ENCODE measurements at places on chromosomes 2 and 18.

- DNase-seq, result no peak
Measured at GRCh38 chr2:234806818-234807217, 145.0 kb upstream of the SH3BP4 start.

- DNase-seq, result no peak
Measured at GRCh38 chr18:79069717-79070151, 540 bp downstream of the ATP9B start.

GRCh38 chr2:236853585-236854051 is 232.1 kb upstream of the COPS8 start:
- DNase-seq, result no peak

DNA sequence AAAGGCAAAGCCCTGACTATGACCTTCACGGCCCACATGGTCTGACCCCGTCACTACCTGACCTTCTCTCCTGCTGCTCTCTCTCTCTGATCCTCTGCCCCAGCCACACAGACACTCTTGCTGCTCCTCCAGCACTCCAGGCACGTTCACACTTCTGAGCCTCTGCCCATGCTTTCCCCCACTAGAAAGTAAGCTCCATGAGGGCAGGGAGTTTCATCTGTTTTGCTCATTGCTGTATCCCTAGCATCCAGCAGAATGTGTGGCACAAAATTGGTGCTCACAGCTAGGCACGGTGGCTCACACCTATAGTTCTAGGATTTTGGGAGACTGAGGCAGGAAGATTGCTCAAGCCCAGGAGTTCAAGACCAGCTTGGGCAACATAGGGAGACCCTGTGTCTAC is 52.5 kb upstream of the STPG4 start:
- DNase-seq, result no peak

- no peak for DNase-seq
Measured at GRCh38 chr2:61214171-61214570, 52.2 kb downstream of the C2orf74 start.

DNA sequence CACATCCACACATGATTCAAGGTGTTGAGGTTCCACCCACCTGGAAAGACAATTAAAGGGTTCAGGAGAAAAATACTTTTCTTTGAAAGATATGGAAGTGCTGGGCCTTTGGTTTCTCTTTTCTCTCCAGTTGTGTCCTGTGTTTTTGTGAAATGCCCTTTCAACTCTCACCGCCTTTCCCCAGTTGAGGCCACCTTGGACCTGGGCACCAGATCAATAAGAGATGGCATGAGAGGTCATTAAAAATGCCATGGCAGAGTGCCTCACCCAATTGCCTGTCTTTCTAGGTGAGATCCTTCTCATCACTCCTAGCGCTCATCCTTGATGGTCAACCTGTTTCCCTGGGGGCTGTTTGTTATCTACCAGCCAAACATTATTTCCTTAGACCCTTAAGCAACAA is 453.9 kb downstream of the TSN start:
- no peak for DNase-seq

- no peak for DNase-seq
Measured at GRCh38 chr2:173401716-173402326, 47.1 kb downstream of the CDCA7 start.

DNA sequence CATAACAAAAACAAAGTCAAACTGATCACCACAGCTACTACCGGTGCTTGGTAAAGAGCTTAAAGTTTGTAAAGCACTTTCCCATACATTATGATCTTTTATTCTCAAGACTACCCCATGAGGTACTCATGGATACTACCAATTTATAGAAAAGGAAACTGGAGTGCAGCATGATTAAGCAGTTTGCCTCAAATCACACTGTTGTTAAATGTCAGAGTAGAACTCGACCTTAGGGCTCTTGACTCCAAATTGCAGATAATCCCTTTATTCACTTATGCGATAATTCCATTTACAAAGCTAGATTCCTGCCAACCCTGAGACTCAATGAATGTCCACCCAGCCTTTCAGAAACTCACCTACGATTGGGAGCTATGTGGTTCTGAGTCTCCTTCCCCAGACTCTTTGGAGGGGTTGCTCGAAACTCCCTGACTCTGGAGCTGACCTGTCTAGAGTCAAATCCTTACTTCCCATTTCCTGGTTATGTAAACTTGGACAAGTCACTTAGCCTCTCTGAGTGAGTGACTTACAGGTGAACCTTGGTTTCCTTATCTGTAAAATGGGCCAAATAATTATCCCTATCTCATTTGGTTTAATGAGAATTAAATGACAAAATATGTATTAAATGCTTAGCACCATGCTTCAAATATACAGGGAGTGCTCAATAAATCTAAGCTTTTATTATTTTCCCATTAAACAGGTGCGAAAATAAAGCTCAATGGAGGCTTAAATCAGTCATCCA is 47.4 kb downstream of the PSD4 start:
- DNase-seq, result no peak

- DNase-seq, result no peak
Measured at GRCh38 chr18:12645751-12646203, 12.1 kb downstream of the SPIRE1 start.

- peak; percentile 42 for DNase-seq
Measured at GRCh38 chr2:131413148-131413747, 49.3 kb upstream of the RAB6D start.

- DNase-seq, result peak; percentile 3
Measured at GRCh38 chr2:198630384-198630783, 826.0 kb downstream of the PLCL1 start.

- no peak for DNase-seq
Measured at GRCh38 chr2:236173036-236173728, 5.0 kb upstream of the GBX2 start.

- DNase-seq, result no peak
Measured at GRCh38 chr2:20663196-20664070, 3.5 kb upstream of the GDF7 start.

DNA sequence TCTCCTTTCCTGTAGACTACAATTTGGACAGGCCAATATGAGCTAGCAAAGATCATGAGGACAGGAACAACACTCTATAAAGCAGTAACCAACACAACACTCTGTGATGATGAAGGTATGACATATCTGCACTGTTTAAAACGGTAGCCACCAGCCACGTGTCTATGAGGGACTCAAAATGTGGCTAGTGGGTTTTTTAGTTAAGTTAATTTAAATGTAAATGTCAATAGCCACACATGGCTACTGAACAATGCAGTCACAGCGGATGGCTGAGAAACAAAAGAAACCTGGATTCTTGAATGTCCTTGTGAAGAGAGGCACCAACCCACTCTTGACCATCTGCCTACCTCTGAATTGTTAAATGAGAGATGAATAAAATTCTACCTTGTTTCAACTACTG is 33.9 kb downstream of the FANCL start:
- no peak for DNase-seq

DNA sequence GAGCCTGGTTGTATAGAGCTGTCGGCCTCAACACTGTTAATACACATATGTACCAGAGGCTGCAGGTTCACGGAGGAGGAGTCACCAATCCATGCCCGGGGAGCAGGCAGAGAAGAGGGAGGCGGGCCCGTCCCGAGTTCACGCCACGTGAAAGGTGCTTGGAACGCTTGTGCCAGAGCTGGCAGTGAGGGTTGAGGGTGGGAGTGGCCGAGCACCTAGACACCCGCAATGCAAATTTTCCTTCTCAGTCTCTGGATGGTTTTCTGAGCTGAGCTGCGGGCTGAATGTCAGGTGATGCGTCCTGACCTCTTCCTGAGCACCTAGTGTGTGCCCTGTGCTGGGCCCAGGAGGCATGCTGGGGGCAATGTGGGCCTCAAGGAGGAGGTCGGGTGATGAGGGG is 52.2 kb downstream of the ODC1 start:
- DNase-seq, result no peak

DNA sequence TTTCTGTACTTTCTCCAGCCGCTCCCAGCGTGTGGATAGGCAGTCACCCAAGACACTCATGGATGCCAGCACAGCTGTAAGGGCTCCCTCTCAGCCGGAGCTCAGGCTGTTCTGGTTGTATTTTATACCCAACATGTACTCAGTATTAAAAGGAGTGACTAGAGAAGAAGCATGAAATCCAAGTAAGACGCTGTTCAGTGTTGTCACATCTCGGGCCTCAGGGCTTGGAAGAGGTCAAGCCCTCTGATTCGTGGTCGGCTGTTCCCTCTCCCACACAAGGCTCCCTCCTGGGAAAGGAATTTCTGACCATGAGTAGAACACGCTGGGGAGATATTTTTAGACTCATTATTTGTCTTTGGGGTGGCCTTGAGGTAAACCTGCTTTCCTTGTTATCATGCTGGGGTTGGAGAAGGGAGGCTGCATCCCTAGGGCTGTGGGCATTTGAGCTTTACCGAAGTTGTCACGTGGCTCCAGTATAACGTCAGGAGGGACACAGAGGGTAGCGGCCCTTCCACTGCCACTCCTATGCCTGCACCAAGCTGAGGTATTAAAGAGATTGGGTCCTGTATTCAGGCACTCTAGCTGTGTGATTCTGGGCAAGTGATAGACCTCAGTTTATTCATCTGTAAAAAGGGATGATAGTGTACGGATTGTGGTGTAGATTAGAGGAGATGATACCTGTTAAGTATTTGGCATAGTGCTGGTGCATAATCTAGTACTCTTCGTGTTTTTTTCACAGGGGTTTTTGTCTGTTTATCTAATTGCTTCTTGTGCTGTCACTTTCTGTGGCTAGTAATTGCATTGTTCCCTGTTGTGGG is 34.1 kb downstream of the HK2 start:
- DNase-seq, result no peak

DNA sequence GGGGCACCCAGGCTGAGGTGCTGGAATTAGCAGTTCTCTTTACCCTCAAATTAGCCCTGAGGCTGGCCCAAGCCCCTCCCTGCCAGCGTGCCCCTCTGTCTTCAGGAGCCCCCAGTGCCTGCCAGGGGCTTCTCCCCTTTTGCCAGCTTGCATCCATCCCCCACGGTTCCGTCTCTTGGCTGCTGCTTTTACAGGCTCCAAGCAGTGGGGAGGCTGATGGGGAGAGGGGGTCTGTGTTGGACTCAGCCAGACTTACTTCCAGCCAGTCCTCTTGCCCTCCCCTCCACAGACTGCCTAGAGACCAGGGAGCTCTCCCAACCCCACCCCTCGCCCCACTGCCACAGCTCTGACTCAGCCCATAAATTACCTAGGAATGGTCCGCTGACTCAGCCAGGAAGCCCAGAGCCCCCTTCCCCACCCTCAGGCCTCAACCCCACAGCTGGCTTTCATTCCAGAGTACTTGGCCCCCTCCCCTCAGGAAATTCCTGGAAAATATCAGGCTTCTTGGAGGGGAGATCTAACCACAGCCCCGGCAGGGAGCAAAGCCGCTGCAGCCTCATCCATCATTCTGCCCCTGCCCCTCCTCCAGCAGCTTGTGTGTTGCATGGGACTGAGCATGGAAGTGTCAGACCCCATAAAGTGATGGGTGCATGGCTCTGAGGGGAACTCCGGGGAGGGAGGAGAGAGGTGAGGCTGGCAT is 184.6 kb downstream of the ZFP36L2 start:
- peak; percentile 100 for DNase-seq
